ENCODE measurements at places on chromosomes 12 and 14.
A peak's percentile ranks its signal among the peaks of the same experiment; 100 is the strongest.

GRCh38 chr14:62015945-62016344 is 253.7 kb downstream of the SNAPC1 start:
- DNase-seq = no peak

DNA sequence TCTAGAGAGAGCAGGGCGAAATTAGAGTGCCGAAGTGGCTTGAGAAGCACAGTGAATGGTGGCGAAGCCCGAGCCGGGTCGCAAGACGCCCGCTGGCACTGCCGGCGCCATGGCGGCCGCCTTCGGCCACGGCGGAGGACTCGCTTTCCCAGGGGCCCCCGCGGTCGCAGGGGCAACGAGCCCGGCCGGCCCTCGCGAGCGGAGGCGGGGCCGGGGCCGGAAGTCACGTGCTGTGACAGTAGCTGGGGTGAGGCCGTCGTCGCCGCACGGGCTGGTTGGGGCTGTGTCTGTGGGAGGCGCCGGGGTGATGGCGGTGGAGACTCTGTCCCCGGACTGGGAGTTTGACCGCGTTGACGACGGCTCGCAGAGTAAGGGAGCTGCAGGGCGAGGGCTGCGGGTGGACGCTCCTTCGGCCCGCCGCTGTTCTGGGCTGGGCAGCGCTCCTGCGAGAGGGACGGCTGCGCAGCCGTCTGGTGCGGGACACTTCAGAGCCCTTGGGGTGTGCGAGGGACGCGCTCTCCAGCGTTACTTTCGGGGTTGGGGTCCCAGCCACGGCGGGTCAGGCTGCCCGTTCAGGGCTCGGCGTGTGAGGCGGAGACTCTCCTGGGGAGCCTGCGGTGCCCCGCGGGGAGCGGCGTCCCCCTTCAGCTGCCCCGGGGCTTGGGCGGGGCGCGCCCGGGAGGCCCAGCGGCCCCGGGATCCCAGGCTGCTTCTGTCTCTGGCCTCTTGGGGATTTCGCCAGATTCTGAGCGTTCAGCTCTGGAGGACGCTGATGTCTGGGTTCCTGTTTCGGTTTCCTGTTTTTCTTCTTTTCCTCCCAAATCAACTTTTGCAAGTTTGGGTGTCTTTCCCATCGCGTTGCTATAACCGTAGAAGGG is at the start of gene WASHC4:
TSS of gene WASHC4 (plus strand) at position 238 of the 878 bp plus-strand sequence. CDS start at position 308, 70 bp downstream.
- DNase-seq = peak; percentile 85

DNA sequence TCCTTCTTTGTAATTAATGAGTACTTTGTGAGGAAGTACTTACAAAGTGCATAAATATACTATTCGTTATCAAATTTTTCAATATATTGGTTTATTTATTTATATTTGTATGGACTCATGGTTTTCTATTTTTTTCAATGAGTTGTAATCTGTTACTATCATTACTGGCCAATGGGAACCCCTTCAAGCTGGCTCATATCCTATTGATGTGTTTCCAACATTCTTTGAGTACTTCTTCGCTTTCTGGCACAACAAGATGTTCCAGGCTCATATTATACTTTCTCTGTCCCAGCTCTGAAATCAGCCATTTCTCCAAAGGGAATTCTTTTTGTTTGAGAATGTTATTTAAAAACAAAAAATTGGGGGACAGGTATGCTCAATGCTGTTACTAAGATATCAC is 17.5 kb downstream of the YBX3 start:
- DNase-seq = no peak

DNA sequence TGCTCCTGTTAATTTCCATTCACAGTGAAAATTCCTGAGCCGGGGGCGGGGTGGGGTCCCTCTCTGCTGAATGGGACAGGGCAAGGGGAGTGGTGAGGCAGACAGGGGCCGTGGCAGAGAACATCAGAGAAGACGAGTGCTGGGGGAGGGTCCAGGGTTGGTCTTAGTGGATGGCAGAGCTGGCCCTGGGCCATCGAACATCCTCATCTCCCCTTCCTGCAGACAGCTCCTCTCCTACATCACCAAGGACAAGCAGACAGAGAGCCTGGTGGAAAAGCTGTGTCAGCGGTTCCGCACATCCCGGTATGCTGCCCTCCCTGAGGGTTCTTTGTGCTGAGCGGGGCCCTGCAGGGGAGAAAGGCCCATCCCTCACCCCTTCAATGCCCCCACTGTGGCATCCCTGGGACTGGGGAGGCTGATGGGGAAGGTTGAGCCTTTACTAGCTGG is 5.0 kb upstream of the GAPDH start:
- no peak for DNase-seq

- no peak for DNase-seq
Observed at GRCh38 chr12:127911291-127911690, 355.7 kb upstream of the TMEM132C start.

GRCh38 chr12:115194857-115195256 is 510.9 kb upstream of the TBX3 start:
- DNase-seq = no peak
